ENCODE measurements at places on chromosomes 3 and 15.

DNA sequence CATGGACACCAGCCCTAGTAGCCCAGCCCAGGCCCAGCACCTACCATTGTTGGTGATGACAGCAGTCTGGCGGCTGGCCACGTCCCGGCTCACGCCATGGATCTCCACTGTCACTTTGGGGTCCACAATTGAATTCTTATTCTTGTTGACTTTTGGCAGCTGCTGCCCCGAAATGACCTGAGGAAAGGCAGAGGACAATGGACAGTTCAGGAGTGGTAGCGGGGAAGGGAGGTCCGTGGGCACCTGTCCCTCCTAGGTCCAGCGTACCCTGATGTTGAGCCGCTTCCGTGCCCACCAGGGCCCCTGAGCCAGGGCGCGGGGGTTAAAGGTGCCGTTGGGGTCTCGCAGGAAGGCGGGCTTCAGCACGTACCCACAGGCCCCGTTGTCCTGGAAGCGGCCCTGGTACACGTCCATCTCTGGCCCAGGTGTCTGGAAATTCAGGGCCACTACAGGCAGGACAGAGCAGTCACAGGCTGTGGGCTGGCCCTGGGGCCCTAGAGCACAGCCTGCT lies 17.7 kb downstream of the VILL start:
- DNase-seq: no peak

- no peak for DNase-seq
These were observed 153.1 kb downstream of the VGLL3 start for GRCh38 chr3:86837871-86838270.

- no peak for DNase-seq
These were observed 20.8 kb downstream of the TMEM212 start for GRCh38 chr3:171863920-171864319.

DNA sequence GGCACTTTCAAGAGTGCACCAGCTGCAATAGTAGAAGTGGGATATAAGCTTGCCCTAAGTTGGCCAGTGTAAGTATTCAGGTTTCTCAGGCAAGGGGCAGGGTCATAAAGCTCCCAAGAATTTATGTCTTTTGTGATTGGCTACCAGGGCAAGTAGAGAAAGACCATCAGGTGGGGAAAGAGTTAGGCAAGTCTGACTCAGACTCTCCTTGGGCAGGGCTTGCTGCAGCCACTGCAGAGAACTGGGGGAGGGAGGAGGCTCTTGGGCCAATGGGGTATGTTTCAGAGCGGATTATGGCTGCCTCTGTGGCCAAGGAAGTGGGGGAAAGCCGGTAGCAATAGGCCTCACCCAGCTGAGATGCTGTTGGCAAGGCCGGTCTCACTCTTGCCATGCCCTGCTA lies 44.6 kb upstream of the SLC25A36 start:
- no peak for DNase-seq

DNA sequence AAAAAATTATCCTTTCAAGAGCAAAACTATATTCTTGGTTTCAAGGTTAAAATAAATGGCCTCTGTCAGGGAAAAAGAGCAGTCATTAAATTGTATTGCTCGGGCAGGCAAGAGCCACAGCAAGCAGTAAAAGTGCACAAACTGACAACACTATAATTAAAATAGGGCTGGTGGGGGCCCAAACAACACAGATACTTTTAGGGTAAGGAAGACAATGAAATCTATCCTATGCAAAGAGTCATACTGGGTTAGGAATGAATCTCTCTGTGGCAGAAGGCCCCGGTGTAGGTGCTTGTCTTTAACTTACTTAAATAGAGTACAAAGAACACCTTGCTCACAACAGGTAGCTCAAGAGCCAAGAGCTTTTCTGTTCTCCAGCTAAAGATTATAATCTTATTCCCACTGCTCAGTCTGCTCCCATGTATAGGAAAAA lies 94.7 kb downstream of the DLG1 start:
- DNase-seq: no peak

Data from NCI-H2171 (cell line).